Frontal cortex (tissue), 4 donors: ENCODE measurements at places on chromosomes 7 and 10. TPM values are rescaled to one million over a fixed set of nuclear protein-coding genes. Genes with fewer than 3 reads are reported as not detected.

DNA sequence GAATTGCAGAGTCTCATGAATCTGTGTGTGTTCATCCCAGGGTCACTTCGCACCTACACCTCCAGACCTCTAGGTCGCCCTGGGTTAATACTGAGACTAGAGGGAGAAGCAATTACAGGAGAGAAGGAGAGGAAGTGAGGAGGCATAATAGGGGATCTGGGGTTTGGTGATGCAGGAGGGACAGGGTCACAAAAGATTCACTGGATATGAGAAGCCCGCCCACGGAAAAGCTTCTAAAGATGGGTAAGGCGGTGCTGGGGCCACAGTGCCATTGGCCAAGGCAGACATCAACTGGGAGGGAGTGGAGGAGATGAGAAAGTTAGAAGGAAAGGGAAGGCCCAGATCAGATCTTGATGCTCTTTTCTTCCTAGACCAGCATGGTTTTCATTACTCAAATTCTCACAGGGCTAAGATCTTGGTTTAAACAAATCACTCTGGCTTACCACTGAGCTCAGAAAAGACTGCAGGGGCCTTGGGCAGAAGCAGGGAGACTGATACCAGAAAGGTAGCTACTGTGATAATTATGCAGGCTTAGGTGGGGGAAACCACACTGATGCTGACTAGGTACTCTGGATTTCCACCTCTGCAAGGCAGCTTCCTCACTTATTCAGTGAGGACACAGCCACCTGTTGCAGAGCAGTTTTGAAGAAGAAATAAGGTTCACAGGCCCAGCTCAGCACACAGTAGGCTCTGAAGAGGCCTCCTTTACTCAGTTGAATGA lies 17.4 kb upstream of the ZNF273 start:
- DNase-seq: no peak

- no peak for DNase-seq
Measured at GRCh38 chr10:75394221-75394620, 7.3 kb downstream of the ZNF503 start.

DNA sequence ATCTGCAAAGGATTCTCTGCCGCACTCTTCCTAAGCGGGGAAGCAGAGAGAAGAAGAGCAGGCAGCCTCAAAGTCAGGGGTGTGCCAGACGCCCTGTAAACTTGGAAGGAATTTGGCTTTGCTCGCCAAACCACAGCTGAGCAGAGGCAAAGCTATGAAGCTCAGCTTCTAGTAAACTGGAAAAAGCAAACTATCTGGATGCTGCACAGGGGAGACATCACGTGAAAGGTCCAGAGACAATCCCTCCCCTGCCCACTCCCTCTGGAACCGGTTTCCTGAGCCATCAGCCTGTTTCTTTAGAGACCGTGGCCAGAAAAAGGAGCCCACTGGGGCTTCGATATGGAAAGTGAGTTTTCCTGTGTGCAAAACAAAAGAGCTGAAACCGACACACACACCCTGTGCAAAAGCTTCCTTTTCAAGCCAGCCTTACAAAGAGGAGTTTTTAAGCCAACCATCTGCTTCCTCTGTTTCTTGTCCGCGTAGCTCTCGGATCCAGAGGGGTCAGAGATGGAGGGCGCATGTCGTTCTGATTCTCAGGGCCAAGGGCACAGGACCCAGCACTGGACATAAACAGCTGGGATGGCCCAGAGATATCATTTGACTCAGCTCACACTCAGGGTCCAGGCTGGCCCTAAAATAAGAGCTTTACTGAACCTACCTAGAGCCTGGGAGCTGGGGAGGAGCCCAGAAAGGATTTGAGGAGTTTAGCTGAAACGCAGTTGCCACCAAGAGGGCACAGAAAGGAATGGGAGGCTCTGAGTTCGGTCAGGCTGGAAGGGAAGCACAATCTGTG lies 58.2 kb upstream of the DNAAF5 start:
- no peak for DNase-seq

Gene TMEM176A
- 1.2 TPM for total RNA-seq

Gene RADIL
- 3.3 TPM for total RNA-seq

Gene FGL2
- 2.9 TPM for total RNA-seq

DNA sequence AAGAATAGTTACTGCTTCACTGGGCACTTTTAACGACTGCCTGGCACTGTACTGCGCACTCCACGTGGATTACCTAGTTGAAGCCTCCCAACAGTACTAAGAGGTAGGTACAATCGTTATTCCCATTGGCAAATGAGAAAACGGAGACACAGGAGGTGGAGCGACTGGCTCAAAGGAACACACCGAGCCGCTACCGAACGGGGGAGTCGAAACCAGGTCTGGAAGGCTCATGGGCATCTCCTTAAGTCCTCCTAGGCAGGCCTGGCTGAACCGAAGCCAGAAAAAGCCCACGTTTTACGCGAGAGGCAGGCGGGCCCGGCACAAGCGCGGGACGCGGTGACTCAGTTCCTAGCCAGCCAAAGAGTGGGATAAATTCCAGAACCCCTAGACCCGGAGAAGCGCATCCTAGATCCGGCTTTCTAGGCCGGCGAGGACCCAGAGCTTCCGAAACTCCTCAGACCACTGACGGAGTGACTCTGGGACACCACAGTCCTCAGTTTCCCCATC lies 472 bp downstream of the PDAP1 start:
- peak; percentile 74 for DNase-seq

Gene MAP3K8
- total RNA-seq: 4.9 TPM

GRCh38 chr10:34190580-34190979 lies 624.5 kb downstream of the PARD3 start:
- DNase-seq: no peak

DNA sequence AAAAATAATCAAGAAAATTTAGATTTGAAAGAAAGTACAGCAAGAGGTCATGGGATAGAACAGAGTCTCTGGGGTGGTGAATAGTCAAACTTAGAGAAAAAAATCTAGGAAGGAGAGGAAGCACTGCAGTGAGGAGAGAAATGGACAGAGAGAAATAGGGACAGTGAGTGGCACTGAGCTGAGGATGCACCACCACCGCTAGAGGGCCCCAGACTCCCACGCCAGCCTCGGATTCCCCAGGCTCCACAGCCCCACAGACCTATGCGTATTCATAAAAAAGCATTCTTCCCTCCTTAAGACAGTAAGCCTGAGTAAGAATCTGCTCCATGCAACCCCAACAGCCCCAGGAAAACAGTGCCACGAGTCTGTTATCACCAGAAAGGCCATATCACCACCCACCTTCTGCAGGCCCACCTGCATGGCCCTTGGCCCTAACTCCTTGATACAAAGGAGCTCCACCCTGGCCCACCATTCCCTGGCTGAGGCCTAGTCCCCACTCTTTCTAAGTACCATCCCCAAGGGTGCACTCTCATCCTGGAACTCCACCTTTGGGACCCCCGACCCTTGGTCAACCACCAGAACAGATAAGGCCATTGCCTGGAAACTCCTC lies 91.0 kb downstream of the ALOX5 start:
- peak; percentile 81 for DNase-seq

- DNase-seq: no peak
Measured at GRCh38 chr7:8601121-8601520, 167.7 kb downstream of the NXPH1 start.

Gene PMS2
- 33.4 TPM for total RNA-seq

DNA sequence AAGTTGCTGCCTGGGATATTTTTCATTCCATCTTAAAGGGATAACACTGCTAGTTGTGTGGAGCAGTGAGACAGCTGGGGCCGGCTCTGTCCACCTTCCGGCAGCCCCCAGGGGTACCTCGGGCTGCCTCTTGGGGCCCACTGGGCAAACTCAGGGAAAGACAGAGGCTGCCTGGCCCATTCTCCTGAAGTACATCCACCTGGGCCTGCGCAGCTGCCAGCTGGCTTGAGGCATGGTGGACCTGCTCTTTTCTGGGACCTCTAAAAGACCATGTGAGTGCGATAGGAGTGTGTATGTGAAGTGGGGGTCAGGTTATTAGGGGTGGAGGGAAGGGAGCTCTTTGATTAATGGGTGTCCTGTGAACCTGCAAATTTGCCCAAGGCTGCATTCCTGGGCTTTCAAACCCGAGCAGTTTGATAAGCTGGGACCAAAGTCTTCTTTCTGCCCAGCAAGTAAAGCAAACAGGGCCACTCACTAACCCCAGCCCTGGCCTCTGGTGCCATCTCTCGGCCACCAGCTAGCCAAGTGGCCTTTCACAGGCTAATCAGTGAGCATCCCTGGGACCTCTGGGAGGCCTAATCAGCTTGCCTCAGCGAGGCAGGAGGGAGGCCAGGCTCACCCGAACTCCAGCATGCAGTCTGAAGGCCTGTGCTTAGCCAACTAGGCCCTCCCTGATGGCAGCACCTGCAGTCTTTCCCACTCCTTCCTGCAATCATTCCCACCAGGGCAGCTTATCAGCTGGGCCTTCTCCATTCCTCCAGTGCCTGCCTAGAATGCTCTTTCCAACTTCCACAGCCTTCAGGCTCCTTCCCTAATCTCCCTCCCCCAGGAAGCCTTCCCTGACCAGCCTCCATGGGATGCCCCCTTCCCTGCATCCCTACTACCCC lies 954.7 kb upstream of the ZNF722 start:
- no peak for DNase-seq

Gene TUBAL3
- total RNA-seq: not detected

DNA sequence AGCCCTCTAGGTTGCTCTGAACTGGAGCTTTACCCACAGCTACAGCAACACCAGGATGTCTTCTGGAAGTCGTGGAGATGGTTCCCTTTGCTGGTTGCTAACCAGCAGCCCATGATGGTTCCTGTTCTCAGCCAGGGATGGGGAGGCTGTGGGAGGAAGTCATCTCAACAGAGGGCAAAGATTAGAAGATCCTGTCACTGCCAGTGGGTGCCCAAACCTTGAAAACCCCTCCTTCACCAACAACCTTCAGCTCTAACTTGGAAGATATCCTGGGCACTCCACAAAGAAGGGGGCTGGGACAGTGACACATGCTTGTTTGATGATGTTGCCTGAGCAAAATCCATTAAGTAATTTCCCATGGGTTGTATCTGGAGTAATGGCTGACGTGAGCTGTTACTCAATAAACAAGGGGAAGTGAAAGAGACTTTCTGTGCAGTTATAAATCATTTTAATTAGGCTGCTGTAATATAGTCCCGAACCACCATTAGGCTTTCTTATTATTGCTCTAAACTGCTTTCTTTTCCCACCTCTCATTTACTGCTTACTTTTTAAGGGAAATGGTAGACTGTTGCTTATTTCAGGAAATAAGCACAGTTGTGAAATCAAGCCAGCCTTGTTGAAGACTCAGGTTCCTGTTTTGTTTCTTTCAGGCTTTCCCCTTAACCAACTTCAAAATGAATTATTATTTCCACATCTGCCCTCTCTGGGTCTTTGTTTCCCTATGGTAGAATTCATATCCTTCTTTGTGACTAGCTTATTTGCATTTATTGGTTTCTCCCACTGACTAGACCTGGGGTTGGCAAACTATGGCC lies 124.8 kb downstream of the PPP1R17 start:
- no peak for DNase-seq

Gene RP9
- total RNA-seq: 6.9 TPM

Gene PHF14
- total RNA-seq: 166 TPM

Gene AEBP1
- 4.1 TPM for total RNA-seq

- DNase-seq: no peak
Measured at GRCh38 chr7:117767951-117768350, 105.3 kb downstream of the CTTNBP2 start.

DNA sequence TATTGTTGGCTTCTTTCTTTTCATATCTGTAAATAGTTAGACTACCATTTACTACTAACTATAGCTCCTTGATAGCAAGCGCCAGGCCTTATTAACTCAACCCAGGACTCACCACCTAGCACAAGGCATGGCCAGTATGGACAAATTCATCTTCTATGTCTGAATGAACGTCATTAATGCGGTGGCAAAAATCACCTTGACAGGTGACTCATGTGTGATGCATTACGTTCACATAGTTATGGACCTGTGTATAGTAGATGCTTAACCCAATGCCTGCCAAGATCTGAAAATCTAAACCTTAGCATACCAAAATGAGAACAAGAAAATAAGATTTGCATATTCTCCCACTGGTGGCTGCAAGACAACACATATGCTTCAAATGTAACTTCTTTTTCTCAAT lies 300.8 kb downstream of the PARD3 start:
- no peak for DNase-seq

Gene OR2A5
- not detected for total RNA-seq

- no peak for DNase-seq
Measured at GRCh38 chr7:80412842-80413241, 99.0 kb downstream of the GNAT3 start.

GRCh38 chr7:118280319-118281012 lies 56.0 kb downstream of the ANKRD7 start:
- no peak for DNase-seq

- no peak for DNase-seq
Measured at GRCh38 chr10:14653271-14654161, 121.2 kb downstream of the FAM107B start.
